ENCODE measurements at places on chromosomes 16 and 17. TPM values are rescaled to one million over a fixed set of nuclear protein-coding genes. Genes with fewer than 3 reads are reported as not detected.

Gene MYL11
- total RNA-seq = not detected

Gene CTCF
- total RNA-seq = 34.5 TPM

DNA sequence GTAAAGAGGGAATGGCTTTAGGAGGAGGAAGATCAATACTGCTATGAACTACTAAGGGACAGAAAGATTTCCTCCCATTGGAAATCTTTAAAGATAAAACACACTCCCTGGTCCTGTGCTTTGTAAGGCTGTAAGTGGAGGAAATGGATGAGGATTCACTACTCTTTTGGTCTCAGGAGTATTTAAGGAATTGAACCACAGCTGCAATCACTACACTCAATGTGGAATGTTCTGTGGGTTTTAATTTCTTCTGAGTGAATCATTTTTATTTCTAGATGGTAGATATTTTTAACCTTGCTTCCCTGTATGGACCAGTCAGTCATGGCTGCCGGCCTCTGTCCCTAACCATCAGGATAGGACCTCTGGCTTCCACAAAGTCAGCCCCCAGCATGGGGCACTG, 65.6 kb downstream of the SDR42E1 start:
- no peak for DNase-seq

DNA sequence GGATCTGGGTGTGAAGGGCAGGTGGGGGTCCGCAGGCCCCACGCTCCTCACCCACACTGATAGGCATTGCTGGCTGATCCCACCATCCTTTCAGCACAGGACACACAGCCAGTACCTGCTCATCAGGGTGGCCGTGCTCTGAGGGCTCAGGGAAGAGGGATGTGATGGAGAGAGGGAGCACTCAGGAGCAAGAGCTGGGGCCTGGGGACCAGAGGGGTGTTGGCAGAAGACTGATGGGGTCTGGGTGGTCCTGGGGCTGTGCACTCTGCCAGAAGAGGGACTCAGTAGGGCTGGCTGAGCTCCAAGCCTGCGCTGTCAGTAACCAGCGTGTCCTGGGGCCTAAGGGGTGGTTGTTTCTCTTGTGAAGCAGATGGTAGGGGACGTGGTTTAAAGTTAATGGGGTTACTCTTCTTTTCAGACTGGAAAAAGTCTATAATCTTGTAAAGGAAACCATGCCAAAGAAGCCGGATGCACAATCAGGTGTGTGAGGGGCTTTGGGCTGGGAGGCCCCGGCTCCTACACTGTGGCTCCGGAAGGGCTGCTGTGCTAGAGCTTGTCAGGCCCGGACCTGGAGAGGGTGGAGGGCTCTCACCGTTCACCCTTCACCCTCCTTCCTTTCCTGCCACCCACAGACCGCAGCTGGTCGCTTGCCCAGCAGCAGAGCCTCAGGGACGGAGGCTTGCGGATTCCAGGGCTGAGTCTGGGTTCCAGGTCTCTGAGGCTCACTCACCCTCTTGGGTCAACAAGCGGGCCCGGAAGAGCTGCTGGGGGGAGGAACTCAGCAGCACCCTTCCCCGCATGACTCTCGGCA, 27.8 kb downstream of the POLR3E start:
- DNase-seq = no peak

- DNase-seq = no peak
Measured at GRCh38 chr16:62406387-62406786, 370.1 kb upstream of the CDH8 start.

- DNase-seq = no peak
Measured at GRCh38 chr17:66749217-66749832, 85.6 kb upstream of the CACNG5 start.

- no peak for DNase-seq
Measured at GRCh38 chr16:77918809-77919707, 103.3 kb upstream of the CLEC3A start.

DNA sequence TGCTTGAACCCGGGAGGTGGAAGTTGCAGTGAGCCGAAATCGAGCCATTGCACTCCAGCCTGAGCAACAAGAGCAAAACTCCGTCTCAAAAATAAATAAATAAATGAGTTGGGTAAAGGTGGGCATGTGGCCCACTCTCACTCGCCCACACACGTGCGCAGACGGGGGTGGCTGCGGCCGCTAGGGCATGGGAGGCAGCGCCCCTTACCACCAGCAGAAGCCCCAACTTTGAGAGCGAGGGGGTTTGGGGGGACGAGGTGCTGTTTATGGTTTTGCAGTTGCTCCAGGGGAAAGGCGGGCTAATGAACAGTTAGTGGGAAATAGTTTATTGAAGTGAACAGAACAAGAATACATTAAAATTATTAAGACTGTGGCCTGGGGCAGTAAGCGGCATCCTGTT, 14.9 kb upstream of the RBFOX3 start:
- no peak for DNase-seq

DNA sequence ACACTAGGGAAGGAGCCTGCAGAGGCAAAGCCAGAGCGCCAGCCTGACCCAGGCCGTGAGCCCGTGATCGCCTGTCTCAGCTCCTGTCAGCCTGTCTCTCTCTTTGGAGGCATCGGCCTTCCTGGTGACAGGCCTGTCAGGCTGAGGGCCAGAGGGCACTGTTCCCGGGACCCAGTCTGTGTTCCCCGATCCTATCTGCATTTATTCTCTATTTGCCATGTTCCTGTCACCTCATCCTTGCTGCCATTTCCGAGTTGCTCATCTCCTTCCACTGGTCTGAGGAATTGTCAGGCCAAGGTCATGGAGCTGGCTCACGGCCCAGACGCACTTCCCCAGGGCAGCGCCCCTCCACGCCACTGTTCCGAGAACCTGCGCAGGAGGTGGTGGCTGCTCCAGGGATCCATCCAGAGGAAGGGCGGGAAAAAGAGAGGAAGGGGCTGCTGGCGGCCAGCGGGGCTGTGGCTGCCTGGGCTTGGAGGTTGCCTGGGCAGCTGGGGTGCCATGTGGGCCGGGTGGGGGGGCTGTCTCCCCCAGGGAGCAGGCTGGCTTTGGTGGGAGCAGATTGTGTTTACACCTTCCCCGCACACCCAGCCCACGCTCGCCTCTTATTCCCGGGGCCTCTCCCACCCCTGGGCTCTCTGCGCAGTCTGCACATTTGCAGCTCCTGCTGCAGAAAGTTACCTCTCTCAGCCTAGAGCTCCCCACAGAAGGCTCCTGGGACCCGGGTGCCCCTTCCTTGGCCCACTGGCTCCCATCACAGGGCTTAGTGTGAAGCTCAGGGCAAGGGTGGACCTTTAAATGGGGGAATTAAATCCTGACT, 4.9 kb downstream of the PRCD start:
- DNase-seq = no peak

DNA sequence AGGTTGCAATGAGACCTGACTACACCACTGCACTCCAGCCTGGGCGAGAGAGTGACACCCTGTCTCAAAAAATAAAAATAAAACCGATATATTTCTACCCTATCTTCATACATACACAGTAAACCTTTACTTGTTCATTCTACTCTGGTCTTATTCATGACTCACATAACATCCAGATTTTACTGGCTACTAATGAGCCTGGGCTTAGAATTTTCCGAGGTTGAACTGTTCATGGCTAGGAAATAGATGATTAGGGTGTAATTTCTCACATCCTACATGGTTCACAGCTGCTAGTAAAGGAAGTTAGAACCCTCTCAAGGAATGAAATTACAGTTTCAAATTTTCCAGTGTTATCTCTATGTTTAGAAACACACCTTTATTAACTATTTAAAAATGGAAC, 14.7 kb downstream of the GSPT1 start:
- DNase-seq = no peak

- DNase-seq = no peak
Measured at GRCh38 chr17:82544431-82545070, 25.0 kb downstream of the FOXK2 start.

DNA sequence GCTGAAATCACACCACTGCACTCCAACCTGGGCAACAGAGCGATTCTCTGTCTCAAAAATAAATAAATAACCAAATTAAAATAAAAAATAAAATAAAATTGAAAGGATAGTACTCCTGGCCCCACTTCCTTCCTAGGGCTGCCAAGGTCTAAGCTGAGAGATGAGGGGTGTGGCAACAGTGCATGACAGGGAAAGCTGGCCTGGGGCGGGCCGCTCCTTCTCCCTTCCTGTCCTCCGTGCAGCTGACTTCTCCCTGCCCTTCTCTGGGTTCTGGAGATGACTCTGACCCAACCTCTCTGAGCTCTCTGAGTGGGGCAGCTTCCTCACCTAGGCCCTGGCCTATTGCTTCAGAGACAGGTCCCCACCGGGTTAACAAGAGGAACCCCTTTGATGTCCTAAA, 8.7 kb upstream of the SLC25A39 start:
- no peak for DNase-seq

- peak; percentile 89 for DNase-seq
Measured at GRCh38 chr16:85612191-85612800, 826 bp upstream of the GSE1 start.

DNA sequence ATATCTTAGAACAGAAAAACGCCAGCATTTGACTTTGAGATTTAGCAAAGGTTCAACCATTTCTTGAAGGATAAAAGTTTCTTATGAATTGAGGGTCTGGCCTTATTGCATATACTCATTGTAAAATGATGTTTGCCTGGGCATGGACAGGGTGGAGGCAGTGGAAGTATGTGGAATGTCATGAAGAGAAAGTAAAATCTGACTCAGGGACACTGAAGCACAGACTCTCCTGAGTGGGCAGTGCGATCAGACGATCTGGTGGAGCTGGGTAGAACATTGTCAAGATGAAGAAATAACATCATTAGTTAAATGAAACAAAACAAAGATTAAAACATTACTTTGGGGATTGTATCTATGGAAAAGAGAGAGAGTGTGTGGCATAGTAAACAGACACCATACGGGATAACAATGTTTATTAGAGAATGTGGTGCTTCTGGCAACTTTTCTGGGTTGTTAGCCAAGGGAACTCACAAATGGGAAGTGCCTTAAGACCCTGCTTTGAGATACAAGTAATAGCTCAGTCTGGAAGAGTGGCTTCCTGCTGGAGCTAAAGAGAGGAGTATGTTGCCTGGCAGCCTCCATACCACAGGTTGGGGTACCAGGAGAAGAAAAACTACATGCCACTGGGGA, 4.4 kb downstream of the MAP3K3 start:
- no peak for DNase-seq

GRCh38 chr17:11545696-11546095, 52.6 kb upstream of the DNAH9 start:
- no peak for DNase-seq

DNA sequence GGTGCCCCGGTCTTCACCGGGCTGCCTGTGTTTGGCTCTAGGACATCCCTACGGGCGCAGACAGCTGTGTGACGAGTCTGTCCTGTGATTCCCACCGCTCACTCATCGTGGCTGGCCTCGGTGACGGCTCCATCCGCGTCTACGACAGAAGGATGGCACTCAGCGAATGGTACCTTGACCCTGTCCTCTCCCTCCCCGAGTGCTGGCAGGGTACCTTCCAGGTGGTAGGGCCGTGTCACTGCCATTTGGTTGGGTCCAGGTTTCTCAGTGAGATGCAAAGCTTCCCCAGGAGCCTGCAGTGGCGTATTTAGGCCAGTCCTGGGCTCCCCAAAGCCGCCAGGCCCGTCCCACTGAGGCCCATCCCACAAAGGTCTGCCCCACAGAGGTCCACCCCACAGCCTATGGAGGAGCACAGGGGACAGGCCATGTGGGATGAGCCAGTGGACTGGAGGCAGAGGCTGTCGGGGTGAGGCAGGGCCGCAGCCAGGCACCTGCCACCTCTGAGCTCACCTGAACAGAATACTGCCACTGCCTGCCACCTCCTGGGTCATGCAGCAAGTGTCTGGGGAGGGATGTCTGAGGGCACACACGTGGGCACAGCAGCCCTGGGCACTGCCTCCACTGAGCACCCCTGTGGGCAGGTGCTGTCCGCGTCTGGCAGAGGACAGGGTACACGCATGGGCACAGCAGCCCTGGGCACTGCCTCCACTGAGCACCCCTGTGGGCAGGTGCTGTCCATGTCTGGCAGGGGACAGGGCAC, 31.4 kb upstream of the CHMP6 start:
- no peak for DNase-seq

DNA sequence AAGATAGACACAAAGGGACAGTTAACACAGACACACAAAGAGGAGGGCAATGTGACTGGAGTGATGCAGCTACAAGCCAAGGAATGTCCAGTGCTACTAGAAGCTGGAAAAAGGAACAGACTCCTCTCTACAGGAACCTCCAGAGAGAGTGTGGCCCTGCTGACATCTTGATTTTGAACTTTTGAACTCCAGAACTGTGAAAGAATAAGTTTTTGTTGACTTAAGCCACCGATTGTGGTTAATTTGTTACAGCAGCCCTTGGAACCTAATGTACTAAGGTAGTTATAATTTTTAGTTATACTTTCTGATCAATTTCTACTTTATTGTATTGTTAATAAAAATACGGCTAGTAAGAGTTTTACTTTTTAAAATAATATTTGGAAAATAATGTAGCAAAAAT, 129.1 kb downstream of the MYO1D start:
- no peak for DNase-seq

DNA sequence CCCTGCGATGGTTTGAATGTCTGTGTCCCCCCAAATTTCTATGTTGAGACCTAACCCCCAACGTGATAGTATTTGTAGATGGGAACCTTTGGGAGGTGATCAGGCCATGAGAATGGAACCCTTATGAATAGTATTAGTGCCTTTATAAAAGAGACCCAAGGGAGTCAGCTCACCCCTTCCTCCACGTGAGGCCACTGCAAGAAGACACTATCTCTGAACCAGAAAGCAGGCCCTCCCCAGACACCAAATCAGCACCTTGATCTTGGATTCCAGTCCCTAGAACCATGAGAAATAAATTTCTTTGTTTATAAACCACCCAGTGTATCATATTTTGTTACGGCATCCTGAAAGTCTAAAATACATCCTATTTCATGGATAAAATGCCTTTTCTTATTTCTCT, 64.4 kb upstream of the LRRC37A3 start:
- DNase-seq = no peak

- DNase-seq = no peak
Measured at GRCh38 chr17:82314012-82314726, 3.2 kb downstream of the CD7 start.

DNA sequence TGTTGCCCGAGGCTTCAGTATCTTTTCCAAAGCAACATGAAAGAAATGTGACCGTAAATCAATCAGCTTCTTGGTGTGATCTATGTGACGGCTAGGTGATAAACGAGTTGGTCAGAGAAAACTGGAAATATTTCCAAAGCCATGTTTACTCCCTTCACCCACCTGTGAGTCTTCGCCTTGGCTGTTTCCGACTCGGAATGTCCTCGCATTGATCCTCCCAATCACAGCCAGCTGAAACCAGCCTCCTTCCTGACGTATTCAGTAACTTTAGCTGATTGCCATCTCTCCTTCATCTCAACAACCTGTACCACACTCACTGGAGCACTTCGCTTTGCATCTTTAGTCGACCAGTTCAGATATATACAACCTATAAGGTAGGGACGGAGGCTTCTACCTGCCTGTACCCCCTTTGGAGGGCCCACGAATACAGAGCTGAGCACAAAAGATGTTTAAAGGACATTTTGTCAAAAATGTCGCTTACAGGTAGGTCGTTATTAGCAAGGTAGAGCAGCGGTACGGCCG, 705 bp downstream of the KRABD2 start:
- no peak for DNase-seq

DNA sequence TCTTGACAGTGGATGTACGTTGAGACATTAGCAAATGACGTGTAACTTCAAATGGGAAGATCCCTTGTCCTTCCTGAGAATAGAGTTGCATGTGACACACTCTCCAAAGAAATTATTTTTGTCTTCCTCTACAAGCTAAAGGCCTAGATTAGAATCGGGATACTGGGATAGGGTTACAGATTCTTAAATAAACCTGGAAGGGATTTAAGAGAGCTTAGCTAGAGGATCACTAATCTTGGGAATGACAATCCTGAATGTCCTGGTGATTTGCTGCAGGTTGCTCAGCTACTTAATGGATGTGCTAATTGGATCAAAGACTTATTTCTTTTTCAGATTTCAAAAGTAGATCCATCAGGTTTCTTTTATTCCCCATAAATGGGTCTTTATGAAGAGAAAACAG, 101.9 kb downstream of the KCNJ2 start:
- no peak for DNase-seq
